Islet precursor cell (in vitro differentiated cells): ENCODE measurements at places on chromosomes 7 and 10.

DNA sequence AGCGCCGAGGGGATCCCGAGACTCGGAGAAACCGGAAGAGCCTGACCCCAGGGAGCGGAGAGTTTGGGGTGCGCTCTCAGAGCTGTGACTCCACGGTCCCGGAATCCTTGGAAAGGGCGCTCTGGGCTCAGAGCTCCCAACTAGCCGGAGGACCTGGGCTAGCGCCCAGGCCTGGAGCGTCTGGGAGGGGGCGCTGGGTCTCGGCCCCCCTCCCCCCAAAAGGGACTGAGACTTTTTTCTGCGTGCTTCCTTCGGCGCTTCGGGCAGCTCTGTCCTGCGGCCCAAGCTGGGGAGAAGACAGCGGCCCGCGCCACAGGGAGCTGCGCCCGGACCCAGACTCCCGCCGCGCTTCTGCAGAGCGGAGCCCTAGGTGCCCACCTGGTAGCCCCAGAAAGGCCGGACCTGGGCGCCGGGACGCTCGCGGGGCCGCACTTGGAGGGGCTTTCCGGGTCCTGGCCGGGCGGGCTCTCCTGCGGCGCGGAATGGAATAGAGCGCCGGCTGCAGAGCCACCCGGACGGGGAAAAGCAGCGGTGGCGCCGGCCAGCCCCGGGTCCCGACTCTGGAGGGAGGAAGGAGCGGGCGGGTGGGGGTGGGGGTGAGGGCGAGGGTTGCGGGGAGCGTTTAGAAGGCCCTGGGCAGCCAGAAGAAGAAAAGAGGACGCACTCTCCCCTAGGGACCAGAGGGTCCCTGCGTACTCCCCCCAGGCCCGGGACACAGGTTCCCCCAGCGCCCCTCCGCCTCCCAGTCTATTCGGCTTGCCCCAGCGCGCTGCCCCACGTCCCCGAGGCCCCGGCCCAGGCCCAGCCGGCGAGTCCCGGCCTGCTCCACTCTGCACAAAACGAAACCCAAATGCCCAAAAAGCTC lies 4.7 kb downstream of the ZNF503 start:
- DNase-seq = peak; percentile 67

DNA sequence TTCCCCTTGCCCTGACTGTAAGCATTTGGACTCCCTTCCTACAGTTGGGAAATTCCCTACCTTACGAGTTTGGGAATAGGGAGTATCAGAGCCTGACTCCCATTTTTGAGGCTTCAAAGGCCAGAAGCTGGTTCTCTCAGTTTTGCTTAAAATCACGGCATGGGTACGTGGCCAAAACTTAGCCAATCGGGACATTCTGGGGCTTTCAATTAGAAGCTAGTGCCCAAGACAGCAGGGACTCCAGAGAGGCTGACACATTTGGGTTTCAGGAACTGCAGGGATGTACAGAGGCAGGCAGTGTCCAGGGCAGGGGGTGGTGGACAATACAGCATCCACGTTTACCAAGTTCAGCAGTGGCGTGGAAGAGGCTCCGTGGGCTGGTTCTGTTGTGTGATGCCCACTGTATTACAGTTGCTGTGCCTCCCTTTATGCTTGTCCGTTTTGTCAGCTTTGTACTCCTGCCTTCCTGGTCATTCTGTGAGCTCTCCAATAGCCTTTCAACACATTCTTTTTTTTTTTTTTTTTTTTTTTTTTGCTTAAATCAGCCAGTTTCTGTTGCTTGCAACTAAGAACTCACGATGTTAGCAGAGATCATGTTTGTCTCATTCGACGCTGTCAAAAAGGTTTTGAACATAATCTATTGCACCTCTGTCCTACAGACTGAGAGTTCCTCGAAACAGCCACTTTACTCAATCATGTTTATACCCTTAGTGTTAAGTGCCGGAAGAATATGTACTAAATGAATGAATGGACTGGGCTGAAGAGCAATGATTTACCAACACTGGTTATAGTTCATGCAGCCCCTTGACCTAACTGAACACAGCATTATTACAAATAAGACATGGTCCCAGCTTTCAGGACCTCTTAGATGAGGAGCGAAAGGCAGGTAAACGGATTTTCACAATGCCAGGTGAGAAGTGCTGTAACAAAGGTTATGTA lies 1.1 kb downstream of the GGCT start:
- DNase-seq = no peak

GRCh38 chr10:99524050-99524666 lies 8.6 kb upstream of the NKX2-3 start:
- DNase-seq = peak; percentile 86

GRCh38 chr10:8402576-8402975 lies 348.1 kb downstream of the GATA3 start:
- DNase-seq = no peak

DNA sequence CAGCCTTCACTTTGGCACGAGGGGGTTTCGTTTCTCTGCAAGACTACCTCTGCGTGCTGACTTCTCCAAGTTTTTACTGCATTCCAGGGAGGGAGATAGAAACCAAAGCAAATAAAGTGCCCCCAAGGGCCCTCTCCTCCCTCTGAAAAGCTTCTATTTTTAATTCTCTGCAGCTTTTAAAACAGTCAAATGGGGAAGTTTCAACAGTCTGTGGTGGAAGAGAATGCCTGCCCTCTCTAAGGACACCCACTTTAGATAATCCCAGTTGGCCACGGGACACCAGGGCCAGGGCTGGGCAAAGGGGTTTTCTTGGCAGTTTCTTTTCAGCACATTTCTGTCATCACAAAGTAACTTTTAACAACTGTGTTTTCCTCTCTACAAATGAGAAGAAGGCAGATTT lies 386.7 kb upstream of the NPVF start:
- DNase-seq = no peak

DNA sequence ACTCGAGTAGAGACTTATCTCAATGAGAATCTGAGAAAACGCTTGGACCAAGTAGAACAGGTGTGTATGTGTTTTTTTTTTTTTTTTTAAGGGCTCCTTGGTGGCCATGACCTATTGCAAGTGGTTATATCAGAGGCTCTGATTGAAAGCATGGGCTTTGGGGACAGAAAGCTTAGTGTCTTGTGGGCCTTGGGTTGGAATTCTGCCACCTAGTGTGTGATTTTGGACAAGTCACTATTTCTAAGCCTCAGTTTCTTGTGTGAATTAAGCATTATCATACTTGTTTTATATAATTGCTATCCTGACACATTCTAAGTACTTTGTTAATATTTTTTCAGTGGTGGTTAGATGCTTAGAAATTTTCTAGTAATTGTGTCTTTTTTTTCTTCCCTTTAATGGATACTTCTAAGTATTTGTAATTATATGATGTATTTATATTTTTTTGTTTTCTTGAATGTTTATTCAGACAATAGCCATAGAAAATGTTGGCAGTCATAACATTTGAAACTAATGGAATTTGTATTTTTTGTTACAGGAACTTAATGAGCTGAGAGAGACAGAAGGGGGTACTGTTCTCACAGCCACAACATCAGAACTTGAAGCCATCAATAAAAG lies 33.1 kb downstream of the SMC3 start:
- DNase-seq = peak; percentile 64

GRCh38 chr7:70574970-70575799 lies 556.8 kb upstream of the GALNT17 start:
- DNase-seq = peak; percentile 95

- DNase-seq = no peak
Measured at GRCh38 chr7:69640925-69641594, 42.8 kb downstream of the AUTS2 start.

- no peak for DNase-seq
Measured at GRCh38 chr10:75104842-75105241, 6.6 kb upstream of the SAMD8 start.

DNA sequence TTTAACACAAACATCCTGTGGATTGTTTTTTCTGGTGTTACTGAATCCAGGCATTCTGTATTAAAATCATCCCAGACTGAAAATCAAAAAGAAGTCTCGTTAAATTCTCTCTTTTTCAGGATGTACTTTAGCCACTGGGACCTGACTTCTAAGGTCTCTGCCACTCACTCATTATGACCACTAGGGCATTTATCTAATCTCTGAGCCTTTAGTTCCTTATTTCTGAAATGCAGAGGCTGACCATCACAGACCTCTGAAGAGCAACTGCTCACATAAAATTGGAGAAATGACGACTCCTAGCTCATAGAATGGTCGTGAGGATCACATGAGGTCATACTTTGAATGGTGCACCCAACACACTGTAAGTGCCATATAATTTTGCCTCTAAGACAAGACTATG lies 63.2 kb downstream of the KCNMA1 start:
- no peak for DNase-seq

DNA sequence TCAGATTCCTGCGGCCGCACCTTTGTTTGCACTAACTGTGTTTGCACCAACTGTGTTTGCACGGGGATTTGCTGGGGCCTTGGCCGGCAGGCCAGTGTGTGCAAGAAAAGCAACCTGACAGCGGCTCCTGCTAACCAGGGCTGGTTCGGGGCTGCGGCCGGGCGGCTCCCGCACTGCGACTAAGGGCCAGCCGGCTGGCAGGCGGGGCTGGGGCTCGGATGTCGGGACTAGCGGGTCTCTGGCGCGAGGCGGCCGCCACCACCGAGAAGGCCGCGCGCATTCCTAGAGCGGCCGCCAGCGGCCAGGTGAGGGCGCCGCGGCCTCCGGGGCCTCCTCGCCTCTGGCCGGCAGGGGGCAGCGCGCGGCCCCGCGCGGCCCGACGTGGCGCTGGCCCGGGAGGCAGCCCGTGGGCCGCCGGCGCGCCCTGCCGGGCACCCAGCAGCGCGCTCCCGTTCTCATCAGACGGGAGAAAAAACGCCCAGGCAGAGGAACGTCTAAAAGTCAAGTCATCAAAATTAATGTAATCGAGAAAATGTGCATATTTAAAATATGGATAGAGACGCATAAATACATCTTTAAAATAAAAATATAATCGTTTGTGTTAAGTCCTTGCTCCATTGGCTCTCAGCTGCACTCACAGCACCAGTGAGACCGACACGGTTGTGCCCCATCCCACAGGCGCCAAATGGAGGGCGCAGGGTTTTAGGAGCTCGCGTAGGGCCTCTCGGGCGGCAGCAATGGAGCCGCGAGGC lies 38.5 kb downstream of the ZNF777 start:
- DNase-seq = peak; percentile 88

GRCh38 chr7:94333810-94334209 lies 60.9 kb upstream of the COL1A2 start:
- peak; percentile 64 for DNase-seq

- DNase-seq = no peak
Measured at GRCh38 chr7:105250706-105251105, 138.0 kb downstream of the SRPK2 start.

GRCh38 chr7:73509463-73509862 lies 12.6 kb downstream of the BAZ1B start:
- no peak for DNase-seq

GRCh38 chr10:44960482-44961229 lies 1.1 kb downstream of the RASSF4 start:
- DNase-seq = peak; percentile 48

DNA sequence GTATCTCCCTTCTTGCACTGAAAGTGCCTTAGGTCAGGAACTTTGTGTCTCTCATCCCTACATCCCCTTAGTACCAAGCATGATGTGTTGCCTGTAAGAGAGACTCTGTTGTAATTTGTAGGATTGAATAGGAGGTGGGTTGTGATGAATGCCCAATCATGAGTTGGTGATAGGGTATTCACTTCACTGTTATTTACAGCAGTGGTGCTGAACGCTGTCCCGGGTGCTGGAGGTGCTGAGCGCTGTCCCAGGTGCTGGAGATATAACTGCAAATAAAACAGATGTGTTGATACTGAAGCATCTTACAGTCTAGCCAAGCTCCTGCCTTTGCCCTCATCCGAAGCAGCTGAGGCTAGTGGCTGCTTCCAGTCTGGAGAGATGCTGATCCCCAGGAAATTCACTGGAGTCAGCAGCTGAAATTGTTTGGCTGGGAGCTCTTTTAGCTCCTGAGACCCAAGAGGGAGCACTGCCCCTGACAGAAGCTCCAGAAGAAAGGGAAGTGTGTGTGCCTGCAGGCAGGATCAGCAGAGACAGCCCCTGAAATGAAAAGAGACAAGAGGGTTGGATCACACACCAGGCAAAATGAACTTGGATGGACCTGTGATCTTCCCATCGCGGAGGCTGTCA lies 183.4 kb downstream of the SORCS3 start:
- peak; percentile 80 for DNase-seq

DNA sequence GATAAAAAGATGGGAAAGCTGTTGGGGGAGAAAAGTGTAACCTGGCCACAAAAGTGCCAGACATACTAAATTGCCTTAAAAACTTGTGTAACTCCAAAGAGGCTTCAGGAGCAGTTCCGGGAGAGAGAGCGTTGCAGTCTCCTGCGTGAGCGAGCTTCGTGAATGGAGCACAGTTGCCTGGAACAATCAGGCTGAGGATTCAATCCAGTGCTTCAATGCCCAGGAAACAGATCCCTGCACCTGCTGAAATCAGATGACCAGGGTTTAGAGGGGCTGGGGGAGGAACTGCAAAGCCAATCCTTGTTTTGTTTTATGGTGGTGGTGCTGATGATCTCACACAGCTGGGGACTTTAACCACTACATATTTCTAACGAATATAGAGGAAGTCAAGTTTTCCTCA lies 398.3 kb downstream of the DPP6 start:
- DNase-seq = no peak

GRCh38 chr10:10479465-10479864 lies 538.2 kb upstream of the CELF2 start:
- DNase-seq = no peak

DNA sequence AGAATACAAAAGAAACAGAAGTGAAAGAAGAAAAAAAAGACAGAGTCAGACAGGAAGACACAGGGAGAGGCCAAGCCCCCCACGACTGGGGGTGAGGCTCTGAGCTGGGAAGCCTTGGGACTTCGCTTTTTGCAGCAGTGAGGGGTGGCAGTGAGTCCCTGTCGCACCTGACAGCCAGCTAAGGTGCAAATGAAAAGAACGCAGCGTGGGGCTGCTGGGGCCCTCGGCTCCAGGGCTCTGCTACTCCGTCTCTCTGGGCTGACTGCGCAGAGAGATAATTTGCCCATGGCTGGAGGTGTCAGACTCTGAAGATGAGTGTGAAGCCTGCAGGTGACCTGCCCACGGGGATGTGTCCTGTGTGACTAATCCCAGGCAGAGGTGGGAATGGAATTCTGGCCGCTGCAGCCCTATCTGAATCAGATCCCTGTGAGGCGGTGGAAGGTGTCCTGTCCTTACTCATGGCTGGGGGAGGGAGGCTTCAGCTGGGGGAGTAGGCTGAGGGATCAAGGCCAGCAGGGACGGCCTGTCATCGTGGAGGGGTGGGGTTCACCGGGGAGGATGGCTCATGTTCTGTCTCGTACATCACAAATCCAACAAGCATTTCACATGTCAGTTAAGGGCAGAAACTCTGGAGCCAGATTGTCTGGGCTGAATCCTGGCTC lies 96.4 kb downstream of the SLIT1 start:
- no peak for DNase-seq

- DNase-seq = no peak
Measured at GRCh38 chr7:36811807-36812206, 87.5 kb upstream of the AOAH start.

- DNase-seq = peak; percentile 96
Measured at GRCh38 chr7:22726907-22727713, at the start of gene IL6. TSS of gene IL6 (plus strand) at chr7:22727200. CDS start at chr7:22727263, 63 bp downstream.

DNA sequence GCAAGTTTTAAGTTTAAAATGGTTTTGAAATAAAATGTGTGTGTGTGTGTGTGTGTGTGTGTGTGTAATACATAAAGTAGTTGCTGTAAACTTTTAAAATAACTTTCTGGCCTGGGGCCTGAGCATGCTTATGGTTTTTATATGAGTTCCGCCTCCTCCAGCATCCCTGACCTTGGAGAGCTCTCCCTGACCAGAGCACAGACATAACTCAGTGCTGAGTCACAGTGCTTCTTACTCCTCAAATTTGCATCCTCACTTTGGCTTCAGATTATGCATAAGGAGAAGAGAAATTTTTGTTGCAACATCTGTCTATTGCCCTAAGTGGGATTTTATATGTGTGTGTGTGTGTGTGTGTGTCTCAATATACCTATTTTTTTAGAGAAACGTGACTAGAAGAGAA lies 200.8 kb downstream of the ELMO1 start:
- DNase-seq = peak; percentile 81

GRCh38 chr10:47362199-47362598 lies 14.0 kb downstream of the RBP3 start:
- peak; percentile 29 for DNase-seq
